ENCODE measurements at places on chromosomes 4 and X. TPM values are rescaled to one million over a fixed set of nuclear protein-coding genes. Genes with fewer than 3 reads are reported as not detected.

GRCh38 chr4:1330761-1331590, 16.0 kb upstream of the UVSSA start:
- no peak for DNase-seq

VBP1 gene
- 24.1 TPM for total RNA-seq

ACSL4 gene
- total RNA-seq: 158 TPM

GRCh38 chrX:25721564-25721963, 416.6 kb upstream of the MAGEB18 start:
- DNase-seq: no peak

DNA sequence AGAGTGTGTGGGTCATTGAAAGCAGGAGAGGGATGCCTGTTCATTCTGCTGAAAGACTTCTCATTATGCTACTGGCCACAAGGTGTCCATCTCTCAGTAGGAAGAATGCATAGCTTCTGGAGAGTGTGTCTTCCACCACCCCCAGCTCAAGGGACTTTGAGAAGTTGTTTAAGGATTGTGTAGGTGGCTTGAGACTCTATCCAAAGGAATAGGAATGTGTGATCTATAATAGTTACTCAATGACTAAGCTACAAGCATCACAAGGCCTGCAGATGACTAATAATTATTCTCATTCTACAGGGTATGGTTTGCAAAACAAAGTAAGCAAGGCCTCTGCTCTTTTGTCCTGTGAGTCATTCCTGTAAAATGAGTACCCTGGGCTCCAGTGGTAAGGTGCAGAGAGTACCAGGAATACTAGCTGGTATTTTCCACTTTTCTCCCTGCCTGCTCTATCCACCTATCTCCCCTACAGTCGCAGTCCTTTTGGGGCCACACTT, 279.8 kb upstream of the BOD1L1 start:
- DNase-seq: no peak

TRIM61 gene
- total RNA-seq: 0.94 TPM

MAPK10 gene
- 43.6 TPM for total RNA-seq

DNA sequence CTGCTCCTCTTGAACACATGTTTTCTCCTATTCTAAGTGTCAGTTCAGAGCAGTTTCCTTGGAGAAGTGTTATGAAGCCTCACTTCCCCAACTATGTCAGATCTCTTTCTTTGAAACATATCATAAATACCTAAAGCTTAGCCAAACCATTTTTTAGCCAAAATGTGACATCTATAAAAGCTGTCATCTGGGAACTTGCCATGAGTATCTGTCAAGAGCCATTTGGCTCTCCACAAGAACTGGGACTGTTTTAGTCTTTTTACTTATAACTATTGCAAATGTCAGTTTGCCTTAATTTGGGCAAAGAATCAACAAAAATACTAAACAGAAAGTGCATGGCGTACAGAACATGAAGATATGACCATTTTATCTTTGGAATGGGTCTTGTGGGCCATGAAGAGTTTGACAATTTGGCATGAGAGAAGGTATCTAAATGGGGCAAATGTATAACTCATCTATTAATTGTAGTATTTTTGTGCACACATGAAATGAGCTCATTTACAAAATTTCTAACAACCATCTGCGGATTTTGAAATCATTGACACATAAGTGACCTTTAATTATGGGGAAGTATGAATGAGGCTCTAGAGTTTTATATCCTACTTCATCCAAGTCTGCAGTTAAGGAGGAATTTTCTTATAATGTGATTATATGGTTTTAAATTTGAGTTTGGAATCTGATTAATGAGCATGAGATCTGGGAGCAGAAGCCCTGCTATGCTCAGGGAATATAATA, 129.1 kb upstream of the PACRGL start:
- DNase-seq: no peak

DNA sequence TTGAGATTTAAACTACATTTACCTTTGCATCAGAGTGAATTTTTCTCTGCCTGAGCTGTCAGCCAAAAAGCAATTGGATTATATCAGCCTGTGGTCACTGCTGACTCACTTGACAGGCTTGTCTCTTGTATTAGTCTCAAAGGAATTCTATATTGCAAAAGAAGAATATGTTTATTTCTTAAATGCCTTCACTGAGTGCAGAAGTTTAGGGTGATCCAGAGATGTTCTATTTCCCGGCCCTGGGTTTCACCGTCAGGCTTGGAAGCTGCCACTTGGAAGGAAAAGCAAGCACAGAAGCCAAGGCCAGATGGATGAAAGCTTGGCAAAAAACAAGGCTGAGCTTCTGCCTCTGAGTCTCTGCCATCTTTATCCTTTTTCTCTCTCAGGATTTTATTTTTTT, 80.9 kb downstream of the FAM114A1 start:
- DNase-seq: no peak

DNA sequence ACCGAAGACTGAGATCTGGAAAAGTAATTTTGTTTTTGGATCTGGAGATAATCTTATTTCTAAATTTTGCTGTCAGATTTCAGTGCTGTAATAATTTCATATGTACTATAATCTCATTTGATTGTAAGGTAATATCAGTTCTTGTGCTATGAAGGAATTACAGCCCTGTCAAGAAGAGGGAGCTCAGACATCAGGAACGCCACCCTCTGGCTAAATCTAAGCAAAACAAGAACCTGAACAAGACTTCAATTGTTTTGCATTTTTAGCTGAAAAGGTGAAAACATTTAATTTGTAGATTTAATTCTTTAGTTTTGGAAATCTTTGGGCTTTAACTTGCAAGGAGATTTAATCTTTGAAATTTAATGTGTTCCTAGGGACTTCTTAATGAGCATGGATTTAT, 525.4 kb upstream of the HS3ST1 start:
- DNase-seq: no peak
